ENCODE measurements at places on chromosomes 1 and 21.
A peak's percentile ranks its signal among the peaks of the same experiment; 100 is the strongest.

DNA sequence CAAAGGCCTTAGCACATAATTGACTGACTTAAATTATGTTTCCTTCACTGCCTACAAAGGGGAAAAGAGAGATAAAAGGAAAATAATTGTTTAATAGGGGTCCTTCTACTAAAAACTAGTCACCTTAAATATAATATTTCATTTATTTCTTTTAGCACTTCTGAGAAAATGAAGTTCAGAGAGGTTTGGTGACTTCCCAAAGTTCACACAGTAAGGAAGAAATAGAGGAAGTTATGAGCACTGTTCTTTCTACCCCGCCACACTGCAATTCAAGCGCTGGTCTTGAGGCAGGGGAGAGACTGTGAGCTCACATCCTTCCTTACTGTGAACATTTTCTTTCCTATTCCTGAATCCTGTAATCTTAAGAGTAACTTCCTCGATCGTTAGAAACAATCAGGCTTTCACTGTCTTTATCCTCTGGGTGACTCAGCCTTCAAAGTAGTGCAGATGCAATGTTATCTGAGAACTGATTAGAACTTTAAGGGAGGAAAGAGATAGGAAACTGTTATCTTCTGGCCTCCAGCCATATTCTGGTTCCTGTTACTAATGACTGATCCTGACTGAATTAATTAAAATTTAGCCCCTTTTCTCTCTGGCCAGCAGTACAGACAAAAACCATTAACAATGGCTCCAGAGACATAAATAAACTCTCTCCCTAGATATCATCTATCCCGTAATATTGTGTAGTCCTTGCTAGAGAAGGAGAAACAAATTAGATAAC, 6.8 kb downstream of the RGS5 start:
- DNase-seq: no peak

DNA sequence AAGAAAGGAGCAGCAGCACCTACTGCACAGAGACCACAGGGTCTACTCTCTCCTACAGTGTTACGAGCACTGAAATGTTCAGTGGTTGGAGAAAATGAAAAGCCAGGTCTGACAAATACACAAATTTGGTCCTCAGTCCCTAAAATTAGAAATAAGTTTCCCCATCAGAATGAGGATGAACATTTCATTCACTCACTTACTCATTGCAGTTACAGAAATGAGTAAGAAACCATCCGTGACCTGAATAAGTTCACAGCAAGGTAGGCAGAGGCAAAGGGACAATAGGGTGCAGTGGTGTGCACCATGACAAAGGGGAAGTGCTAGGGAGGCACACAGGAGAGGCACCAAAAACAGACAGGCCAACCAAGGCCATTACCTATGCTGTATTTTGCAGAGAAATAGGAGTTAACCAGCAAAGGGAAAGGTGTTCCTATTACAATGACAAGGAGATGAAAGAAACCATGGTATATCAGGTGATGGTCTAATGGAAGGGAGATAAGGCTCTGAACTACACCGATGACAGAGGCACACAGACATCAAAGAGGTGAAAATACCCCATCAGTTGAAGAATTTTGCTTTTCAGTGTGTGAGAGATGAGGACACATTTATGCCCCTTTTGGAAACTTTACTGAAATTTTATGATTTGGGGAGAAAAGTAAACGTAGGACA, 29.4 kb downstream of the VAV3 start:
- DNase-seq: no peak

DNA sequence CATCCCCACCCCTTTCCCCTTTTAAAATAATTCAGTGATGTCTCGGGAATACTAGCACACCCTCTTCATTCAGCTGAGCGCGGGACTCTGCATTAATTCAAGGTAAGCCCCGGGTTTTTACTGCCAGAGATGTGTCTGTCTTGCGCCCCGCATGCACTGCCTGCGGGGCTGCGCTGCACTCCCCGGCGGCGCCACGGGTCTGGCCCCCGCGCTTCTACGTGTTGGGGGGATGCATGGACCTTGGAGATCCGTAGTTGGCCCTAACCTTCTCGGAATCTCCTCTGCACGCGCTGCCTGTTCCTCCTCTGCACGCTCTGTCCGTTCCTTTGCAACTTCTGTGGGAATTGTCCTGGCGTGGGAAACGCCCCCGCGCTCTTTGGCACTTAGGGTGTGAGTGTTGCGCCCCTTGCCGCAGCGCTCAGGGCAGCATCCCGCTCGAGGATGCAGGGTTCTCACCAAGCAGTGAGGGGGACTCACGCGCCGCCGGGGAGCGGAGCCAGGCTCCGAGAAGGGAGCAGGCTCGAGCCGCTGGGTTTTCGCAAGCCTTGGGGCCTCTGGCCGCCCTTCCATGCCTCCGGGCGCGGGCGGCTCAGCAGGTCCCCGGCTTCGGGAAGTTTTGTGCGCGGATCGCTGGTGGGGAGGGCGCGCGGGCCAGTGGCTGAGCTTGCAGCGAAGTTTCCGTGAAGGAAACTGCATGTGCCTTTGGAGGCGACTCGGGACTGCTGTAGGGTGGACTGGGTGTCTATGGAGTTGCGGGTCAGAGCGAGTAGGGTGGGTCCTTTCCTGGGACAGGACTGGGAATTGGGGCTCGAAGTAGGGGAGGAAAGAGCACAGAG, 165.1 kb upstream of the CACNA1E start:
- no peak for DNase-seq

GRCh38 chr1:191176131-191176530, 698.5 kb upstream of the BRINP3 start:
- DNase-seq: no peak

DNA sequence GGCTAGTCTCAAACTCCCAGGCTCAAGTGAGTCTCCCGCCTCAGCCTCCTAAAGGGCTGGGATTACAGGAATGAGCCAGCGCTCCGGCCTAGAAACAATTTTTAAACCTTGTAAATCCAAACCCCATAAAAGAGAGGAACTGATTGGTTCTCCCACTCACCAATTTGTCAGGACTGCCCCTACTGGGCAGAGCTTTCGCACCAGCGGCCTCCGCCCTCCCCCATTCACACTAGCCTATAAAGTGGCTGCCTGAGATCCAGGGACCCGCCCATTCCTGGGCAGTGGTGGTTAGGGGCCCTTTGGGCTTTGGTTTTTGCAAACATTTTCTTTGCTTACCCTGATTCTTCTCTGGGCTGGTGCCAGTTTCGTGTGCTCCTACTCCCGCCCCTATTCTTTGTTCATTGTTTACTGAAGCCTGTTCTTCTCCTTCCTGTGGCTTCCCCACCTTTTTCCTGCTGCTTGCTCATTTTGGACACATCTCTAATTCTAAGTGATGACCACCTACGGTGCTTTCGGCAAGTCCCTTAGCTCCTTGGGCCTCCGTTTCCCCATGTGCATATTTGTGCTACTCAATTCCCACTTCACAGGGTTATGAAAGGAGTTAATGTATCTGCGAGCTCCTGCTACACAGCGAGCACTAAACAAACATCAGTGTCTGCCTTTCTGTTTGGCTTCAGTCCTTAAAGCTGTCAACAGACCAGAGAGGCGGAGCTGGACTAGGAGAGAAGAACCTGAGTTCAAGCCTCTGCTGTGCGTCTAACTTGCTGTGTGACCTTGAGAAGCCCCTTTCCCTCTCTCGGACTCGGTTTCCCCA, 39.8 kb upstream of the CLIC4 start:
- peak; percentile 88 for DNase-seq

- no peak for DNase-seq
Measured at GRCh38 chr1:5904551-5904950, 87.7 kb downstream of the NPHP4 start.

DNA sequence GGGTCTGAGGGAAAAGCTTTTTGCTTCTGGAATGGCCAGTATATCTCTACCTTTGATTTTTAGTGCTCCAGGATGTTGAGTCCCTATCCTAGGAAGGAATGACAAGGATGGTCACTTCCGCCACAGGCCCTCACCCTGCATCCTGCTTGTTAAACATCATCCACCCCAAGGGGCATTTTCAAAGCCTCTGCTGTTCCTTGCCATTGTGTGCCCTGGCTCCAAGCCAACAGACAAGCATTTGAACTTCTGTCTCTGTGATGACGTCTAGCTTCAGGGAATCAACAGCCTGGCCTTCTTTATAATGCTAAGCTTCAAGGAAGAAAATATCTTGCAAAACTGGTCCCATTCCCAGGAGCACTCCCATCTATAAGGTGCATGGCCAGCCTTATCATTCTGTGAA, 12.3 kb upstream of the JAM2 start:
- no peak for DNase-seq

DNA sequence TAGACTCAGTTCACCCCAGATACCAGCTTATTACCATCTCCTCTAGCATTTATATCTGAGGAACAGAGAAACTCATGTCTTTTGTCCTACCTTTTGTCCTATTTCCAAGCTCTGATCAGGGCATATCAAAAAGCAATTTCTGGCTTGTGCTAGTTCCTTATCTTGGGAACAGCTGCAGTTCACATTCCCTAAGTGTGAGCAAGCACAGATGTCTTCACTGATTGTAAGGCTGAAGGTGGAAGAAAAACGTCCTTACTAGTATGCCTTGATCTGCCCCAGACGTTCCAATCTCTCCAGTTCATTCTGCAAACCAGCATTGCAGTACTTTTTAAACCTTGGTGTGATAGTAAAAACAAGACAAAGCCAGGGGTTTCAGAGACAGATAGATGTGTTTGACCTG, 139.8 kb downstream of the NCAM2 start:
- no peak for DNase-seq

DNA sequence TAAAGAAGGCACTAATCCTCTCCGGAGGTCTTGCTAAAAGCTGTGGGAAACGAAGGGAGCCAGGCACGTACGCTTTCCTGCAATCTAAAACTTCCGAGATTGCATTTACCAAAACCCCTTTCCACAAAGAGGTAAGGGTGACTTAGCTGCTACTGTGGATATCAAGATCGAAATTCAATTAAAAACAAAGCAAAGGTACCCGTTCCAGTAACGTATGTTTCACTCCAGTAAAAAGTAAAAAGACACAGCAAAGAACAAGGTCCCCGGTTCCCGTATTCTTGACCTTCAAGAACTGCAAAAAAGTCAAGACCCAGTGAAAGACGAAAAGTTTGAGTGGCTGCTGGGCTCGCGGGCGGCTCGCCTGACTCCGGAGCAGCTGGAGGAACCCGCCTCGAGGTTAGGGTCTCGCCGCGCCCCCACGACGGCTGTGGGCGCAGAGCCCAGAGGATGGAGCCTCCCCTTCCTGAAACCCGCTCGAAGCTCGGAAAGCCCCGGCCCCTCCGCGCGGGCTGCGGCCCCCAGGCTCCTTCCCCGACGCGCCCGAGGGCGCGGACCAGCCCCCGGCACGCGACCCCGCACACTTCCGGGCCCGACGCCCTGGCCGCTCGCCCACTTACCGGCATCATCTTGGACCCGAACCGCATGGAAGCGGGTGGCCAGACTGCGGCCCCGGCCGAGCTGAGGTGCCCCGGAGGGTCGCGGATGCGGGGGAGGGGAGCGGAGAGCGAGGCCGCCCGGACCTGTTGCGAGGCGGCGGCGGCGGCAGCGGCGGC, 524 bp downstream of the TP53BP2 start:
- DNase-seq: no peak

- peak; percentile 16 for DNase-seq
Measured at GRCh38 chr1:227885648-227886502, 61.9 kb downstream of the WNT9A start.

DNA sequence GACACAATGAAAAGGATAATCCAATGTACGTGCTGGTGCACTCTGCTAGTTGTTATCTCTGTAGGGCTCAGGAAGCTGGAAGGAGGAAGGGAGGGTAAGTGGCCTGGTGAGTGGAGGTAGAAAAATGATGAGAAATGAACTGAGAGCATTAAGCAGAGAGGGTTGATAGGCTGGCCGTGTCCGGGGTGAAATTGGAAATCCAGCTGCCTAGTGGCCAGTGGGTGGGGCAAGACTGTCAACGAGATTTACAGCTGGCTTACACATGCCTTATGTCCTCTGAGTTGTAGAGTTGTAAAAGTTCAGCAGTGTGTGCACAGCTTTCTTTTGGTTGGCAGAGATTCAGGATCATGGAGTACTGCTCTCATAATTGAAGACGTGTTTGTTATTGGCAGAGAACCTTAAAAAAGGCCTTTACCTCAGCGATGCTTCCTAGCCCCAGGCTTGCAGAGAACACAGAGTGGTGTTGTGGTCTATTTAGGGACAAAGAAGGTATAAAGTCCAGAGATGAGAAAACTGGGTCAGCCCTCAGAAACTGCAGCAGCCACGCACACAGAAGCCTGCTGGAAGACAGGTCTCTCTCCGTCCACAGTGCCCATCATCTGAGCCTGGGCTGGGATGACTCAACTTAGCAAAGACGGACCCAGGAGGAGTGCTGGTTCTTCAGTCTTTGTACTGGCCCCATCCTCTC, 132.4 kb downstream of the EDEM3 start:
- no peak for DNase-seq

DNA sequence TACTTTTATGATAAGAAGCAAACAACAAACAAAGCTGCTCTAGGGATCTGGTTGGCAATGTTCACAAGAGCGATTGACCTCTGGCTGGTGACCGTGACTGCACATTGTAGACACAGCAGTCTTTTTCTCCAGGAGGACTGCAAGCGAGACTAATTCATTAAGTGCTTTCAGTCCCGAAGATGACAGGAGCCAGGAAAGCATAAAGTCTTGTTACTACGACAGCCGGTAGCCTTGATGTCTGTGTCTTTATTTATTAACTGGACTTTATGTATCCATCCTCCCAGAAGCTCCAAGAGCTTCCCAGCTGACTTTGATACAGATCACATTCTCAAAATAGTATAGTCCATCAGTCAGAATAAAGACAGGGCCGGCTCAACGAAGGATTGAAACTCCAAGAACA, 18.2 kb downstream of the FAM163A start:
- no peak for DNase-seq

DNA sequence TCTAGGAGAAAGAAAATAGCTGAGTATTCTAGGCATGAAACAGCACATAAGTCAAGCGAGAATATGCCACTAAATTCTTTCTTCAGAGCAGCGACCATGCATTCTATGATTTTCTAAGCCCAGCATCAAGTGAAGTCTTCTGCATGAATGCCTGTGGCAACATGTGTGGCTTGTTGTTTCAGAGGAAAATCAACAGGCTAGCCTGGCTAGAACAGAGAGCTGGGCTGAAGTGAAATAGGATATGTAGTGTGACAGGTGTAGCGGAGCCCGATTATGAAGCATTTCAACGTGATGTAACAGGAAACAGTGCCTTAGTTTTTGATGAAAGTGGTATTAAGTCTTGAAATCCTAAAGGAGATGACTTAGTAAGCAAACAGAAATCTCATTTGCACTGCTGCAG, 7.0 kb downstream of the CSDE1 start:
- no peak for DNase-seq

DNA sequence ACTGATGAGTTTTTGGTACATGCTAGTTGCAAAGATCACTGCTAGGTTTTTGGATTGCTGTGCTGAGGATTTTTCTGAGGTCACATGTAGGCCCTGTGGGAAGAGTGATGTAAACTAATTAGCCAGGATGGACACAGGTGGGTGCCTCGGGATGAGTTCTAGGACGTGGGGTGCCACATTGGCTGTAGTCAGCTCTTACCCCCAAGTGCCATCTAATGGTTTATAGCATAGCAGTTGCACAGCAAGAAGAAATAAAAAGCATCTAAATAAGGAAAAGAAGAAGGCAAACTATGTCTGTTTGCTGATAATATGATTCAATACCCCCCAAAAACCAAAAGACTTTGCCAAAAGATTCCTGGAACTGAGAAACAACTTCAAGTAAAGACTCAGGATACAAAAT, 9.8 kb upstream of the OR2T1 start:
- no peak for DNase-seq

- no peak for DNase-seq
Measured at GRCh38 chr1:213054733-213055591, 3.9 kb downstream of the RPS6KC1 start.

- peak; percentile 78 for DNase-seq
Measured at GRCh38 chr1:46197964-46198811, at the start of gene POMGNT1. Gene POMGNT1, minus strand, starts transcription at chr1:46198434. Its CDS starts 613 bp downstream, at chr1:46197821.
